ENCODE measurements at places on chromosomes 5 and 9.

DNA sequence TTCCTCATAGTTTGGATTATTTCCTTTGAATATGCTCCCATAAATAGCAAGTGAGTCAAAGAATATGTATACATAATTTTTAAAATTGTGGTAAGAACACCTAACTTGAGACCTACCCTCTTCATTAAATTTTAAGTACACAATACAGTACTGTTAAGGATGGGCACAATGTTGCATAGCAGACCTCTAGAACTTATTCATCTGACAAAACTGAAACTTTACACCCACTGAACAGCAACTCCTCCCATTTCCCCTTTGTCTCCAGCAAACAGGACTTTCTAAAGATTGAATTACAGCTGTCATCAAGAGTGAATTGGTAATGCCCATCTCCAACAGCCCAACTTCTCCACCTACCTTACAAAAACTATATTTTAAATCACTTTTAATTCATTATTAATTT lies 388.9 kb downstream of the HTR1A start:
- no peak for DNase-seq

DNA sequence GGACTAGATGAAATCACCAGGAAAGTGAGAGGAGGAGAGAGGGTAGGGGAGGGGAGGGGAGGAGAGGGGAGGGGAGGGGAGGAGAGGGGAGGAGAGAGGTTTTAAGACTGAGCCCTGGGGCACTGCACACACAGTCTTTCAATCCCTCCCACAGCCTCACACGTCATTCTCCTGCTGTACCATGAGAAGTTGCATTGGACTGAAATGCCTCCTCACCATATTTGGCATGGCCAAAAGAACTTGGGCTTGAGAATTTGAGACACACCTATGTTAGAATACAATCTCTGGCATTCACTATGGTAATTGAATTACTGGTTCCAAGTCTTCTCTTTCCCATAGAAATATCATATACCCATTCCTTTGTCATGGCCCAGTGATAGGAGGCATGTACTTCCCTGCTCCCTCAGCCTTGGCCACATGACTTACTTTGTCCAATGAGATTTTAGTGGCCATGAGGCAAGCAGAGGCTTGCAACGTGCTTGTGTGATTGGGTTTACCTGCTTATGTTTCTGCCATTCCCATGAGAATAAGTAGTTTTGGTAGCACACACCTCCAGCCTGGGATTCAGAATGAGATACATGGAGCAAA lies 133.3 kb upstream of the SMARCA2 start:
- no peak for DNase-seq

- DNase-seq, result no peak
Observed at GRCh38 chr9:109253637-109254284, 67.1 kb downstream of the EPB41L4B start.

DNA sequence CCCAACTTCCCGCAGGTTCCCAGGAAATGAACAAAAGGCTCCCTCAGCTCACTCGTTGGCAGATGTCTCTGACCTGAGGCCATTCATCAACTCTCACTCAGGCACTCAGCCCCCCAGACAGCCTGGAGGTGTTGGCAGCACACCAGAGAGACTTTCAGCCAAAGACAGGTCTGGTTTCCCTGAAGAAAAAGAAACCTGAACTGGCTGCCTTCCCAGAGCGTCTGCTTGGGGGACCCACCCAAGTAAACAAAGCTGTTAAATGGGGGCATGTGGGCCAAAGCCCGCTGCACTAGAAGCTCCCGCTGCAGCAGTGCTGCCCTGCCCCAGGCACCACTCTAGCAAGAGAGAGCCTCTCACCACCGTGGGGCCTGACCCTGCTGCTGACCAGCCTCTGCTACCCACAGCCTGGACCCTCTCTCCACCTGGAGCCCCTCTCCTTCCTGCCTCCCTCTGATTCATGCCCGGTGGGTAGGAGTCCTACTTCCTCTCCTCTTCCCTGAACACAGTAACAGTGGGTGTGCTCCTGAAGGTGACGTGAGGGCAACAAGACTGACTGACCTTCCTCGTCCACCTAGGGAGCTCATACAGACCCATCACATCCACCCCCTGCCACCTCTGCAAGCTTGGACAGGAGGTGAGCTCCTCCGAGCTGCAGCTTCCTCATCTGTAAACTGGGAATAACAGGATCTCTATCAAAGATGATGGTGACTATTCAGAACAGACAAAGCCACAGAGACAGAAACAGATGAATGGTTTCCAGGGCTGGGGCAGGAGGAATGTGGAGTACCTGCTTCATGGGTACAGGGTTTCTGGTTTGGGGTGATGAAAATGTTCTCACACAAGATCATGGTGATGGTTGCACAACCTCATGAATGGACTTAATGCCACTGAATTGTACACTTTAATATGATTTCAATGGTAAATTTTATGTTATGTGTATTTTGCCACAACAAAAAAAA lies 31.0 kb upstream of the GABRP start:
- no peak for DNase-seq

- no peak for DNase-seq
Observed at GRCh38 chr5:57436586-57436985, 46.0 kb downstream of the ACTBL2 start.

DNA sequence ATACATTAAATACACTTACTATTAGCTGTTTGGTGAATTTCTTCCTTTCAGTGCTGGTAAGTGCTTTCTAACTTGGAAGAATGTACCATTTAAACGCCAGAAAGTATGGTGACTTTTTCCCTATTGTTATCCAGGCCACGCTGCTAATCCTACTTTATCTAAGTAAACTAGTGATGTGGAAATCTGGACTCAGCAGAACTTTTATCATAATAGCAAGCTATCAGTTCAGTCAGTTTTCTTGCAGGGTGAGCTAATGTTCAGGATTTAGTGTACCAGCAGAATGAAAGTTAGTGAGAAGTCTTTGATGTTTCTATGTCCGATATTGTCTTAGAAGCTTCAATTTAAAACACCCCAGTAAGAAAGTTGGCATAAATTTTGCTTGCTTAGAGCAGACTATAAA lies 72.2 kb downstream of the HSD17B4 start:
- DNase-seq, result no peak

- DNase-seq, result no peak
Observed at GRCh38 chr5:160287378-160288051, 24.8 kb downstream of the CCNJL start.

Measured in T-helper 17 cell (primary cell).